ENCODE measurements at places on chromosomes 2 and 18.

- DNase-seq: no peak
These were observed 145.2 kb upstream of the SYT4 start for GRCh38 chr18:43422518-43422917.

- DNase-seq: peak; percentile 11
These were observed 58.3 kb upstream of the TNP1 start for GRCh38 chr2:216918088-216918680.

GRCh38 chr2:95386031-95386430 is 16.5 kb upstream of the FAHD2A start:
- no peak for DNase-seq

GRCh38 chr2:216657086-216657855 is 24.1 kb downstream of the IGFBP2 start:
- no peak for DNase-seq

GRCh38 chr18:48872234-48873145 is 78.3 kb downstream of the SMAD7 start:
- no peak for DNase-seq

GRCh38 chr2:120815292-120815691 is 79.6 kb downstream of the GLI2 start:
- DNase-seq: no peak

GRCh38 chr2:3211256-3212060 is 166.2 kb downstream of the EIPR1 start:
- DNase-seq: no peak

- DNase-seq: no peak
These were observed 205.9 kb downstream of the SNTG2 start for GRCh38 chr2:1156531-1156930.

DNA sequence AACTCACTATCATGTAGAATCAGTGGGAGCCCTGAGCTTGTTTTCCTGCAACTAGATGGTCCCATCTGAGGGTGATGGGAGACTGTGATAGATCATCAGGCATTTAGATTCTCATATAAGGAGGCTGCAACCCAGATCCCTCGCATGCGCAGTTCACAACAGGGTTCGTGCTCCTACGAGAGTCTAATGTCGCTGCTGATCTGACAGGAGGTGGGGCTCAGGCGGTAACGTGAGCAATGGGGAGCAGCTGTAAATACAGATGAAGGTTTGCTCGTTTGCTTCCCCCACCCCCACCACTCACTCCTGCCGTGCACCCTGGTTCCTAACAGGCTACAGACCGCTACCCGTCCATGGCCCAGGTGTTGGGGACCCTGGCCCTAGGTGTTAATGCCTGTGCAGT is 113.6 kb downstream of the RNF144A start:
- no peak for DNase-seq

DNA sequence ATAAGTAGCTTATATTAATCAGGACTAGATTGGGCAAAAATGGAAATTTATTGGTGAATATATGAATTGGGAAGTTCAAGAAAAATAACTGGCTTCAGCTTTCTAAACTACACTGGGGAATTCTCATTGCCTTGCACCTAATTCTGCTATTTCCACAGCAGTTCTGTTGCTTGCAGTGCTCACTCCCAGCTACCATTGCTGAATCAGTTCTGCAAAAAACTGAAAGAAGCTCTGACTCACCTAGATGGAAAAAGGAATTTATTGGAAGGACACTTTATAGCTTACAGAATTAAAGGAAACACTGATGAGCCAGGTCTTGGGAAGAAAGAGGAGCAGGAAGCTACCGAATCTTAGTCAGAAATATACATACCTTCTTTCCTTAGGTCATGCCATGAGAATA is 60.3 kb upstream of the ACVR1 start:
- no peak for DNase-seq

DNA sequence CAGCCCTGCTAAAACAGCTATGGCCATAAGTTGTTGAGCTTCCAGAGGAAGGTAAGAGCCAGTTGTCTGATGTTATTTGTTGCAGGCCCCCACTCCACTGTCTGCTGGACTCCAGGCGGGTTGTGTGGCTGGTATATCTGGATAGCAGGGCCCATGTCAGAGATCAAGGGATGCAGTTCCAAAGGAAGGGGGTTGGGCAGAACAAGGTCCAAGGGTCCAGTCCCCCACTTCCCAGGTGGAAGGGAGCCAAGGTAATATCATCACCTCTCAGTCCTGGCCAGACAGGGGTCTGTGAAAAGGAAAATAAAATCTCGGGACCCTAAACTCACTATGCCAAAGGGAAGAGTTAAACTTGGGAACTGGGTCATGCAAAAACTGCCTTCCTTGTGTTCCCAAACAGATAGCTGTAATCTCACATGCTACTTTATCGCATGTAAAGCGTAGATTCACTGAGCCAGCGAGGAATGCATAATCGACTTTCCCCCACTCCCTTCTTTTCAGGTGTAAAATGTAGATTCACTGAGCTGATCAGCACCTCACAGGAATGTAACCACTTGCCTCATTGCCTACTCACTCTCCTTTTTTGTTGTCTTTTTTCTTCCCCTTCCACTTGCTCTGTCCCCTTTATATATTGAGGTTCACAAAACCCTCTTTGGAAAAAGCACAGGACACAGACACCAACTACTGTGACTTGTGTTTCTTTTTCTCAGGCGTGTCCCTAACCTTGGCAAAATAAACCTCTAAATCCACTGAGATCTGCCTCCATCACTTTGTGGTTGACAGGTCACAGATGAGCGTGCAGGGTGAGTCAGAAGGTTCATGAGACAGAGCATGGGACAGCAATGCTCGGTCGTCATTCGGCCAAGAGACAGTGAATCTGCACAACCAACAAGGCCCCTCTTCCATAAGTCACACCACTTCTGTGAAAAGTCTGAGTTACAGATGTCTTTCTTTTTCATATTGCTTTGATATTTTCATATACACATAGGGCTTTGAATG is 255.3 kb upstream of the SIX2 start:
- DNase-seq: no peak

DNA sequence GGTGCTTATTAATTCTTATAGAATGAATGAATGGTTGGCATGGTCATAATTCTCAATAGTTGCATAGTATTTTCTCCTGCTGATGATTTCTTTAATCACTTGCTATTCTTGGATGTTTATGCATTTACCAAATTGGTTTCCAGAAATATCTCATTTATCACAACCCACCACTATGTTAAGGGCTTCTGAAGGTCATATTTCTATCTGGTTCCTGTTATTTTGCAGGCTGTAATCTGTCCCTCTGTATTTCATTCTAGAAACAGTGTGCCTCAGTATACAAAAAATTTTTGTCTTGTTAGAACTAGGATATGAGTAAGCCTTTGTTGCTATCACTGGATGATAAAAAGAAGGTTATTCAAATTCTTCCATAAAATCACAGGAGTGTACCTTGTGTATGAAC is 6.1 kb upstream of the ATP8B1 start:
- no peak for DNase-seq

GRCh38 chr2:88626171-88627054 is 851 bp downstream of the EIF2AK3 start:
- DNase-seq: peak; percentile 14

- DNase-seq: no peak
These were observed 46.8 kb downstream of the GFPT1 start for GRCh38 chr2:69340101-69340775.

DNA sequence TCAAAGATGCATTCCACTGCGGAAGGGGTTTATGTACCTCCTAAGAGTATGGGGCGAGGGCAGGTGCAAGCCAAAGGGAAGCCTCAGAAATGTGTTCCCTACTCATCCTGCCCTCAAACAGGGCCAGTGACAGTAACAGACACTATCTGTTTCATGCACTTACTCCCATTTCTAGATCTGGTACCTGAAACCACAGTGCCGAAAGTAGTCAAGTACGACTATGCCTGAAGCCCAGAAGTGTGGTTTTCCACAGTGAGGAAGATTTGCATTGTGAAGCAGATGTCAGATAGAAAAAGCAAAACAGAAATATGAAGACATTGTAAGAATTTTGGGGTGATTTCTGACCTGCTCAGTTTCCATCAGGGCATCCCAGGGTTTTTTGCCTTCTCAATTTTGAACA is 748.7 kb downstream of the RNF144A start:
- DNase-seq: no peak

- no peak for DNase-seq
These were observed 560.7 kb downstream of the DSC3 start for GRCh38 chr18:30481871-30482270.

- DNase-seq: no peak
These were observed 58.8 kb upstream of the HAAO start for GRCh38 chr2:42851186-42851585.

DNA sequence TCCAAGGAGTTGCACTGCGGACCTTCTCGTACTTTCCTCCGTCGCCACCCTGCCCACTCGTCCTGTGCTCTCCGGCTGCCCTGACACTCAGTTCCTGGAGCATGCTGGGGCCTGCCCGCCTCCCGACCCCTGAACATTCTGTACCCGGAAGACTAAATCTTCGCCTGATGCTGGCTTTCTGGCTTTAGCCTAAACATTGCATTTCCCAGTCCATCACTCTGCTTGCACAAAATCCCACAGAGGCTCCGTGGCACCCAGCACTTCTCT is 550 bp upstream of the SFXN5 start:
- no peak for DNase-seq

DNA sequence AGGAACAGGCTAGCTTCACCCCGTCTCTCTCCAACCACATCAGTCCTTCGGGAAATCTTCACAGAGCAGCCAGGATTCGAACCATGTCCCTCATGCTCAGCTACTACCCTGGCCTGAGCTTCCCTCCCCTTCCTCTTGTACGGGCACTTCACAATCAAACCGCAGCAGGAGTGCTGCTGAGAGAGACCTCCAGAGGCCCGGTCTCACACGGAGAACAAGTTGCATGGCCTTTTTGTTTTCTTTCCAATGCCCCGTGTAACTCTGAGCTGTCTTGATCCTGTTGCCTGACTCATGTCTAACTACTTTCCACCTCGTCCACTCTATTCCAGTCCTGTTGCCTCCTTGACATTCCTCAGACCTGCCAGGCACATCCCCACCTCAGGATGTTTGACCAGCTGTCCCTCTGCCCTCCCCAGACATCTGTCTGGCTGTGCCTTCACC is 25.4 kb downstream of the FBLN7 start:
- no peak for DNase-seq

- no peak for DNase-seq
These were observed 461.6 kb downstream of the TXNL1 start for GRCh38 chr18:56176751-56177150.

- no peak for DNase-seq
These were observed 44.5 kb upstream of the EGR4 start for GRCh38 chr2:73337828-73338227.

DNA sequence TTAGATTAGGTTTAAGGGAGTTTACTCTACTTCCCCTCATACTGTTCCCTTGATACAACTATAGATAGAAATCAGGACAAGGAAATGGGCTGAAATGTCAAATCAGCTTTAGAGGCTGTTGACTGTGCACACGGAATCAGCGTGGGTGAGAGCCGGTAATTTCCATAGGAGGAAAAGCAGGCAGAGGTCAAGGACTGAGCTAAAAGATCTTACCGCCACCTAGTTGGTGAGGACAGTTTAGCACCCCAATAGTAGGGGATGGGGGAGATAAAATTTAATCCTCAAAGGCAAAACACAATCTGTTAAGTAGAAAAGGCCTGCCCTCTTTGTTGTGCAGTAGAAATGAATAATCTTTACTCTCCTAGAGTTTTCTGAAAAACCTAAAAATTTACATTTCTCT is 1154.5 kb upstream of the CHAC2 start:
- DNase-seq: peak; percentile 12

GRCh38 chr18:9706081-9706935 is 1.8 kb upstream of the RAB31 start:
- DNase-seq: no peak

- DNase-seq: no peak
These were observed 329.1 kb upstream of the GULP1 start for GRCh38 chr2:187962538-187962937.

GRCh38 chr2:215392687-215393270 is 43.1 kb downstream of the FN1 start:
- no peak for DNase-seq

DNA sequence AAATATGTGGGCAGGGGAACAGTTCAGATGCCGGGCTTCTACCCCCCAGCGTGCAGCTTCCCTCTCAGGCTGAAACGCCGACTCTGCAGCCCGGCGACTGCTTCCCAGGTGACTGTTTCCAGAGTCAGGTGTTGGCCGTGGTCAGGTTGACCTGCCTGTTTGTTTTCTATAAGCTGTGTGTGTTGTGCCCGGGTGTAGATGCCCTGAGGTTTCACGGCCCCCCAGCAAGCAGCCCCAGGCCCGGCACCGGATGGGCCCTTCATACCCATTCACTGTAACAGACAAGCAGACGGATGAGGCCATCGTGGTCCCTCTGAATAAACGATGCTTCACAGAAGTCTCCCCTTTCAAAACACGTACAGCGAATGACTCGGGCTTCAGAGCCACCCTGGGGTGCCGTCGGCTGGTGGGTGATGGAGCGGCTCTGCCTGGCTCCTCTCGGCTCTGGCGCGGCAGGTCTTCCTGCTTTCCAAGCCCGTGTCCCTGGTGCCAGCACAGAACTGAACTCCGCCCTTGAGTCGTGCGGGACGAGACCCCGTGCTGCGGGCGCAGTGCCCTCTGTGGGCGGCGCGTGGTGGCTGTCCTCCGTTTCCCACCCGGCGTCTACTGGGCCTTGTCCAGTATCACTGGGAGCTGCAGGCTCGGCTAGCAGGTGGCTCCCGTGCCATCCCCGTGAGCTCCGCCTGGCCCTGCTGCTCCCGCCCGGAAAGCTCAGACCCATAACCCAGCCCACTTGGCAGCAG is 15.0 kb upstream of the KCNG2 start:
- no peak for DNase-seq

- DNase-seq: no peak
These were observed 94.7 kb downstream of the COL6A3 start for GRCh38 chr2:237319086-237319820.

- DNase-seq: no peak
These were observed 43.1 kb downstream of the TNS1 start for GRCh38 chr2:217959723-217960122.

GRCh38 chr2:43482961-43483360 is 112.9 kb downstream of the THADA start:
- DNase-seq: no peak

- DNase-seq: no peak
These were observed 329.7 kb downstream of the CYRIA start for GRCh38 chr2:16335947-16336346.

DNA sequence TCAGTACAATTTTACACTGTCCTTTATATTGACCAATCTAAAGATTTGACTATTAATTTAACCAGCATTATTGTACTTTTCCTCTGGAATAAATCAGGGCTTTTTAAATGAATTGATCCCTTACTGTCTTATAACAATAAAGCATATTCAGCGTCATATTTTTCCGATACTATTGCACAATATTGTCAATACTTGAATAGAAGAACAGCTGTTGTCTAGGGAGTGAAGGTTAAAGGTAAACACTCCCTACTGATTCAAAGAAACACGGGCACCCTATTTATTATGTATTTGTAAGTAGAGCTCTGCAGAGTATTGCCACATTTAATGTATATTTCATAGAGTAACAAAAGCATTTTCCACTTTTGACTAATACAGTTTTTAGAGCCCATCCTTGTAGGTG is 134.4 kb downstream of the CAMKMT start:
- no peak for DNase-seq

All from A549 (cell line).